ENCODE measurements at places on chromosomes 11 and 22.

GRCh38 chr11:67407688-67408163 lies 3.8 kb downstream of the TBC1D10C start:
- DNase-seq: no peak

DNA sequence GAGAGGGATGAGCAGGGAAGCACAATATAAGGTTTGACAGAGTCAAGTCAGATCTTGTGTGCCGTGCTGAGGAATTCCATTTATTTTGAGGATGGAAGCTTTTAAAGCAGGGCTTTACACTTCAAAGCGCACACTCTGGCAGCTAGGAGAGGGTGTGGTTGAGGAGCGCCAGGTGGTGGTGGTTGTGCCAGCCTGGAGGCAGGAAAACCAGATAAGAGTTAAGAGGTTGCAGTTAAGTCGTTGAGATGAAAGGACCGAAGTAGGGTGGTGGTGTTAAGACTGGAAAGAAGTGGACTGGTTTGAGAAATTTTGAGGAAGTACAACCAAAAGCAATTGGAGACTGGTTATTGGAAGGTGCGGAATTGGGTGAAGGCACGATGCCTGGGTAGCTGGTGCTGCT lies 231.6 kb upstream of the TBCEL start:
- DNase-seq: no peak

DNA sequence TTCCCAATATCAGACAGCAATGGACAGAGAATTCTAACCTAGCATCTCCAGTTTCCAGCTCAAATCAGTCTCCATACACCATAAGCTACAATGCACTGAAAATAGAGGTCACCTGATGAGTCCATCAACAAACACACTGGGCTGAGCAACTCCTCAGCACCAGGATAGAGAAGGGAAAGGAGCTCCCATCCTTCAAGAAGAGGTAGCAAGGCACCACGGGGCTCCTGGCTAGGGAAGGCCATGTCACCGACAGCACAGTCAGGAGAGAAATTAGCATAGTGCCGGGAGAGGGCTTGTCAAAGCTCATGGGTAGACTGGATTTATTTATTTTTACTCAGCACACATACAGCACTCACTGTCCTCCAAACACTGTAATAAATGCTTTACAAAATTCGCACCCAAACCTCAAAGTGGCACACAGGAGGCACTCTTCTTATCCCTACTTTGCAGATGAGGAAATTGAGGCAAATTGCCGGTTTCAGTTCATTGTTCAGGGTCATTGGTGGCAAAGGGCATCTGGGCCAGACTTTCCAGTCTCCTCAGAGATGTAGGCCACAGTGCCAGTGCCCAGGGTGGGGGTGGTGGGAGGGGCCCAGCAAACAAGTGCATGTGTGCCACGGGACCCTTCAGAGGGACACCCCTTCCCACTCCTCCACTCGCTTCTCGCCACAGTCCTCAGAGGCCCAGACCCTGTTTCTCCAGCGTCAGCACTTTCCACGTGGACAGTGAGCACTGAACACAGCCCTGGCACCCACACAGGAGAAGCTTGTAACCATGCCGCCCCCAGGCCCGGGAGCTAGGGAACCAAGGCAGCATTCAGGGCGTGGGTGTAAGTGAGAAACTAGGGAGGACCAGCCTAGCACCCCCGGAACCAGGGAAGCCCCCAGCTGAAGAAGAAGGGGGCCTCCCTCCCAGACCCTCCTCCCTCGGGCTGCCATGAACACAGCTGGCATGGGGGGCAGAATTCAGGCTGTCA lies 1417.4 kb downstream of the TBC1D22A start:
- DNase-seq: no peak

- DNase-seq: no peak
Measured at GRCh38 chr22:38314933-38315822, 2.1 kb downstream of the CSNK1E start.

- DNase-seq: no peak
Measured at GRCh38 chr11:78808923-78809322, 234.3 kb upstream of the NARS2 start.

DNA sequence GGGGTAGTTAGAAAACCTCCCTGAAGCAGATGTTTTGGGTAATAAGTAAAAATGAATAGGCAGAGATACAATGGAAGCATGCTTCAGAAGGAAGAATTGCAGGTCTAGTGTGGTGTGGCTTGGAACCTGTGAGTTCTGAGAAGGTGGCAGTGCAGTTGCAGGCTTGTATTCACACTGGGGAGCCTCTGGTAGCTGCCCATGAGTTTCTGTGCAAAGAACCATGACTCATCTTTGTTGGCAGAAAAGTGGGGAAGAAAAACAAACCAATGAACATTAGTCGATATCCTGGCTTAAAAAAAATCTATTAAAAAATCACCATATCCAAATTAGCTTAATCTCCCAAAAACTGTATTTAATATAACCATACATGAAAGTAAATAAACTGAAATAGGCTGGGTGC lies 232.6 kb downstream of the FAT3 start:
- DNase-seq: no peak

DNA sequence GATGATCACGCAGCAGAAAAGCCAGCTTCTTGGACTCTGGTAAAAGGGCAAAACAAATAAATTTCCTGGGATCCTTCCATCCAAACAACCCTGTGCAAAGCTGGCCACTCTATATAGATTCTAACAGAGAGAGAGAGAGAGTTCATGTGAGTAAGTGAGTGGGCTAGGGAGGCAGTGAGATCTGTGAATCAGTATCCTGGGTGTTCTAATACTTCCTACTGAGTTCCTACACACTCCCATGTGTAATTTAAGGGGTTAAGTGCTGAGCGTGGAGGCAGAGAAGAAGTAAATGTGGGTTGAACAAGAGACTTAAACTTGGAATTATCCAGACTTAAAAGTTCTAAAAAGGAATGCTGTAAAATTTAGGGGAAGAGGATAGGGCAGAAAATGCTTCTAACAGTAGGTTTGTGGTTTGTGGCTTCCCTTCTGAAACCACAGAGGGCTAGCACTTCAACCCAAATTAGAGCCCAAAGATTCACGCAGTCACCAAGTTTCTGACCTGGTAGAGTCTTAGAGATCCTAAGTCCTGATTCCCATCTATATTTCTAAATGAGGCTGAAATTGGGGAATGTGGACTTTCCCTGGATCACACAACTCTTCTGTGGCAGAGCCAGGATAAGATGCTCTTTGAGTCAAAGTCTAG lies 413.9 kb downstream of the TENM4 start:
- no peak for DNase-seq

DNA sequence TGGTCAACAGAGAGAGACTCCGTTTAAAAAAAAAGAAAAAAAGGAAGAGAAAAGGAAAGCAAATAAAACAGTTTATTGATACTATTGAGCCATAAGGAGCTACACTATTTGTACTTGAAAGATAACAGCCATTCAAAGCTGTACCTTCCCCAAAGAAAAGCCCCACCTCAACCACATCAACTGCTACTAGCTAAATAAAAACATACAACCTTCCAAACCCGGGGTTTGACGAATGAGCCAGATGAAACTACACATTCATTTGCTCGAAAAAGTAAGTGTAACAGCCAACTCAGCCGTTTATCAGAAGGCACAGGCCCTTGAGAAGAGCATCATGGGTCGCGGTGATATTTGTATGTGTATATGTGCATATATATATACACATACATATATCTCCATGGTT lies 78.4 kb downstream of the SIK3 start:
- DNase-seq: no peak

DNA sequence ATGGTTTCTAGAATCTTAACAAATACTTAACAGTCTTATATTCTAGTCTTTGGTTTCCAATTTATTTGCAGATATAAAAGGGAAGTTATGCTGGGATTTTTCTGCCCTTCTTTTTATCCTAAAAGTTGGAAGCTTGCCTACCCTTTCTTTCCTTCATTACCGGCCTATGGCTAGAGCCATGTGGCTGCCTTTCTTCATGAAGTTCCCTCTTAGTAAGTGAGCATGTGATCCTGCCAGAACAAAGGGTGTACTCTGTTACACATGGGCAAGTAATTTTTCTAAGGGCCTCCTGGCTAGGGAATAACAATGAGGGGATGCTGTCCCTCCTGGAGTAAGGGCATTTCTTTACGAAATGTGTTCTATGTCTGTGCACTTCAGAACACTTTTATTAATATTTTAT lies 252.1 kb upstream of the PITPNB start:
- no peak for DNase-seq

DNA sequence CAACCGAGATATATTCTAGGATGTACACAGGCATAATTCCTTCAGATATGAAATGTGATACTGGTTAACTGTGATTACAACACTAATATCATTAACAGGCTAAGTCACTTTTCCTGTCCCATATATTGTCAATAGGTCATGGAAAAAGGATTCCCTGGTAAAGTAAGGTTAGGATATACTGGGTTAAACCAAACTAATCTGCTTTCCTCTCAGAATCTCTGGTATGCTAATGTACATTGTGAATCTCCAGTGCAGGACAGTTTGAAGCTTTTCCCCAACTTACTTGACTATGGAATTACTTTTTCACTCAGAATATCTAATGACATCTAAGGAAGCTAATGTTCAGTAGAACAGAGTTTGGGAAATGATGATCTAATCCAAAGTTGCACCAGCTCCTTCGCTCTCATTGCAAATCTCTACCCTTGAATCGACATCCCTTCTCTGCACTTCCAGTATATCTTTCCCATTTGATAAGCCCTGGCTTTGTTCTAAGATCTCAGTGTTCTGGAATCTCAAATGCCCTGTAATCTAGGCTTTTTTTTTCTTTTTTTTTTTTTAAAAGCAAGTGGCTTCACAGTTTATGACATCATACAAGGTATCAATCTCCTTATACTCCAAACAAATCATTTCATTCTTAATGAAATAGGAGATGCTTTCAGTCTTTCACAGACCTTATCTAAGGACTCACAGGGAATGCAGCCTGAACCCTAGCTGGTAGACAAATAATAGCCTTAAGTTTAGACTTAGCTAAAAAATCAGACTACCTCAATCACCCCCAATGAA lies 43.8 kb downstream of the COPB1 start:
- DNase-seq: no peak

DNA sequence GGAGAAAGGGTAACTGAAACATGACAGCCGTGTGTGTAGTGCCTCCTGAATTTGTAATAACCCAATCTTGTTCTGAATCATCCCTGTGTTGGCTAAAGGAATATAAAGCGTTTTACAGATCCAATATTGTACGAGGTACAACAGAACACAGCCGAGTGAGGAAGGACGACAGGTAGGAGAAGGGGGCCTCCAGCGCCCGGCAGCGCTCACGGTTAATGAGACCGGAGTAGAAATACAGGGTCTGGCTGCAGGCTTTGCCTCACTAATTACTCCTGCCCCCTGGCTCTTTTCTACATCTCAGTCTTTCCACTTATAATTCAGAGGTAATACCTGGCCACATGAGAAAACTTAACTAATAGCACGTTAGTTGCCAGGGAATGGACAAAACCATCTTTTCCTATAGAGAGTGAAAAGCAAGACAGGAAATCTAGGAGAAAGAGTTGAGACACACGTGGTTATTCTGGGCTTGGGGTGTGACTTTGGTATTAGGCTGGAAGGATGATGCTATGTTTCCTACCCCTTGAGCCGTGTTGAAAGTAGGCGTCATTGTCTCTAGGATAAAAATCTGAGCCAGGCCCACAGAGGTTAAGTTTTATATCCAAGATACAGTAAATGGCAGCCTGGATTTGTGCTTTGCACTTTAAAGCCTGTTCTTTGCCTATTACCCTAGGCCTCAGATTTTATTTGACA lies 54.1 kb downstream of the GRIK4 start:
- no peak for DNase-seq

DNA sequence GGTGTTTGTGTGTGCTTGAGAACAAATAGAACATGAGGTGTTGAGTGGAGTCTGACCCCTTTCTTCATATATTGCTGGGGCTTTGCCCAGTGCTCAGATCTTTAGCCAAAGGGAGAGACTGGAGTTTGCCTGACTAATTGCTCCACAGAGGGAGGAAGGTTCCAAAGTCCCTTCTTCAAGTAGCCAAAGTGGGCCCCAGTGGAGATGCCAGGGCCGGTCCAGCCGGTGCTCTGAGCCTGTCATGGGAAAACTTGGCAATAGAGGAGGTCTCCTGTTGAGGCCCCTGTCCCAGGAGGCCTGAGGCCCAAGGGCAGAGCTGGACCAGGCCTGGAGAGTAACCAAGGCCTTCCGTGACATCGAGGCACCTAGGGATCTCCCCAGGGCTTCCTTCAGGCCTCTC lies 112.3 kb downstream of the DSCAML1 start:
- DNase-seq: no peak

DNA sequence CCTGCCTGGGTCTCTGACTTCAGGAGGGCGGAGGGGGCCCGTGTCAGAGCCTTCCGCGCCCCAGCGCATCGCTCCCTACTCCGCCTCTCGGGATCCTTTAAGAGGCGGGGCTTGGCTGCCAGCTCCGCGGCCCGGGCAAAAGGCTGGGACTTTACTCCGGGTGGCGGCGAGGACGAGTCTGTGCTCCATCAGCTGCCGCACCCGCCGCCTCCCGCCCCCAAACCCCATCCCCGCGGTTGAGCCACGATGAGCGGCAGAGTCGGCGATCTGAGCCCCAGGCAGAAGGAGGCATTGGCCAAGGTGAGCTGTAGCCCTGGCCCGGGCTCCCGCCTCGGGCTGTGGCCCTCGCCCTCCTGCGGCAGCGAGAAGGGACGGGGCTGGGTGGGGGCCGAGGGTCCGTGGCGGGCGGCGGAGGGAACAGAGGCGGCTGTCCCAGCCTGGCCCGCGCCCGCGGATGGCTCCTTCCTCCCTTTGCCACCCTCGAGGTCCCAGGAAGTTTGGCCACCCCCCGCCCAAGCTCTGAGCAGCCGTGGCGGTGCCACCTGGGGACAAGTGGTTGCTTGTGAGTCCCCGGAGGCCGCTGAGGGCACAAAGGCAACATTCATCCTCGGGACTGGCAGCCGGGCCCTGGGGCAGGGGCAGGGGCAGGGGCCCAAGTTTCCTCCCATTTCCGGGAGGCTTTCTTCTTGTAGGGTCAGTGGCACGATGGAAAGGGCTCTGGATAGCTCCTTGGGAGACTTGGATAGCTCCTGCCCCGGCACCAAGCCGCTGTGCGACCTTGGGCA lies at the start of gene SEC14L2:
SEC14L2 (plus strand) TSS at position 148 of the 785 bp plus-strand sequence; CDS start at position 247, 99 bp downstream.
- peak; percentile 69 for DNase-seq

DNA sequence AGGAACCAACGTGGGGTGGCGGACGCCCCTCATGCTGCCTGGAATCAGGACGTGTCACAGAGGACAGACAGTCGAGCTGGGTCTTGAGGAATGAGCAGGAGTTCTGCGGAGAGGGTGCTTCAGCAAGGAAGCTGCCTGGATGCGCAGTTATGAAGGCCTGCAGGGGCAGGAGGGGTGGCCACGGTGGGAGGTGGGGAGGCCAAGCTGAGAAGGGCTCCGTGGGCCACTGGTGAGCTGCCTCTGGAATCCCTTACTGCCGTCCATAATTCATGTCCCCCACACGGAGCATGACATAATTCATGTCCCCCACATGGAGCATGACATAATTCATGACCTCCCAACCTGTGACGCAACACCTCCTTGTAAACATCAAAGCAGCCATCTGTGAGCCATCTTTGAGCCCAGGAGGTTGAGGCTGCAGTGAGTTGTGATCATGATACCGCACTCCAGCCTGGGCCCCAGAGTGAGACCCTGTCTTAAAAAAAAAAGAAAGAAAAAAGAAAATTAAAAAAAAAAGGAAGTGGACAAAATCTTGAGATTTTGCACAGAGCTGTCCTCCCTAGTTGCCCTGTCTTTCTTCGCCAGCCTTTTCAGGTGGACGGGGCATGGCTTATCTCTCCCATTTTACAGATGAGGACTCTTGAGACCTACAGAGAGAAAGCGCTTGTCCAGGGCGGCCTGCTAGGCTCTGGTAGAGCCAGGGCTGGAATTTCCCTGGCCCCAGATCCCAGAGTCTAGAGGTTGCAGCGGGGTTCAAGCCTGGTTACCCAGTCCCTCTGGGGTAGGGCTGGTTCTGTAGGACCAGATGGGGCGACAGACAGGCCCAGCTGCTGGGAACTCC lies 24.3 kb upstream of the PICK1 start:
- no peak for DNase-seq

- DNase-seq: peak; percentile 86
Measured at GRCh38 chr22:46116491-46116958, 33.8 kb upstream of the PPARA start.

Measured in stimulated activated CD4-positive, alpha-beta T cell treated with anti-CD3 and anti-CD28 coated beads, Interleukin-4, amount 100 ng/mL, for 1 hour (primary cell).